ENCODE measurements at places on chromosomes 2 and 18.

DNA sequence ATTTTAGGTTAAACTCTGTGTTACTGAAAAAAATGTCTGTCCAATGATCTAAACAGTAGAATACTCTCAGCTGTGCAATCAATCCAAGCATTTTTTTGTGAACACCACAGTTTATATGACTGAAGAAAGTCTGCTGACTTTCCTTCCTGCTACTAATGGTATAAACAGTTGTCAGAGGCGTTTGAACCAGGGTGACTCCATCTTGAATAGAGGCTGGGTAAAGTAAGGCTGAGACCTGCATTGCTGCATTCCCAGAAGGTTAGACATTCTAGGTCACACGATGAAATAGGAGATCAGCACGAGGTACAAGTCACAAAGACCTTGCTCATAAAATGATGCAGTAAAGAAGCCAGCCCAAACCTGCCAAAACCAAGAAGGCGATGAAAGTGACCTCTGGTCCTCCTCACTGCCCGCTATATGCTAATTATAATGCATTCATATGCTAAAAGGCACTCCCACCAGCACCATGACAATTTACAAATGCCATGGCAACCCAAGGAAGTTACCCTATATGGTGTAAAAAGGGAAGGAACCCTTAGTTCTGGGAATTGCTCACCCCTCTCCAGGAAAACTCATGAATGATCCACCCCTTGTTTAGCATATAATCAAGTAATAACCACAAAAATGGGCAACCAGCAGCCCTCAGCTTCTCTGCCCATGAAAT lies 31.3 kb downstream of the POU3F3 start:
- DNase-seq, result no peak

GRCh38 chr2:163401481-163401880 lies 334.3 kb downstream of the FIGN start:
- DNase-seq, result peak; percentile 53

GRCh38 chr2:236855866-236856847 lies 229.5 kb upstream of the COPS8 start:
- no peak for DNase-seq

- DNase-seq, result peak; percentile 59
Observed at GRCh38 chr2:10658041-10658913, 31.5 kb downstream of the NOL10 start.

- DNase-seq, result no peak
Observed at GRCh38 chr2:68726608-68727367, 7.8 kb upstream of the ARHGAP25 start.

DNA sequence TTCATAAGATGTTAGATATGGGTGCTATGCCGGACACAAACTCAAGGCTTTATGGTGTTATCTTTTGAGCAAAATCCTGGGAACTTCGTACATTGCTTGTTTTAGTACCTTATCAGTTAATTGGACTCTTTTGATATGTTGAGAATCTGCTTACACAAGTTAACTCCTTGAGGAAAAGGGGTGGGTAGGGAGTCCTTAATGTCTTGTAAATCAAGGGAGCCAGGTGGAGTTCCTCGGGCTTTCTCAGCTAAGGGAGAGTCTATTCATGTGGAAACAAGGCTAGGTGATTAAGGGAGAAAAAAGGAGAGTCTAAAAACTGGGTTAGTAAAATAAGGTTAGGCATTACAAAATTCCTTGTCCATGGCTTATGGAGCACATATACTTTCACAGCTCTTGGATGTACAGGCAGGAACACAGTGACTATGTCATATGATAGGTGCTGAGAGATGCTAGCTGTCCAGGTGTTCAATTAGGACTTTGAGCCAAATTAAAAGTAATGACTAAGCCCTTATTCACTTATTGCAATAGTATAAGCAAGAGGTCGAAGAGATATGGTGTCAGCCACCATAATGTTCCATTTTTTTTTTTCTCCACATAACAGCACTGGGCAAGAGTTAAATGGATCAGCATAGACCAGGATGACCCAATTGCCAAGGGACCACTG lies 59.5 kb upstream of the DYNAP start:
- DNase-seq, result no peak

DNA sequence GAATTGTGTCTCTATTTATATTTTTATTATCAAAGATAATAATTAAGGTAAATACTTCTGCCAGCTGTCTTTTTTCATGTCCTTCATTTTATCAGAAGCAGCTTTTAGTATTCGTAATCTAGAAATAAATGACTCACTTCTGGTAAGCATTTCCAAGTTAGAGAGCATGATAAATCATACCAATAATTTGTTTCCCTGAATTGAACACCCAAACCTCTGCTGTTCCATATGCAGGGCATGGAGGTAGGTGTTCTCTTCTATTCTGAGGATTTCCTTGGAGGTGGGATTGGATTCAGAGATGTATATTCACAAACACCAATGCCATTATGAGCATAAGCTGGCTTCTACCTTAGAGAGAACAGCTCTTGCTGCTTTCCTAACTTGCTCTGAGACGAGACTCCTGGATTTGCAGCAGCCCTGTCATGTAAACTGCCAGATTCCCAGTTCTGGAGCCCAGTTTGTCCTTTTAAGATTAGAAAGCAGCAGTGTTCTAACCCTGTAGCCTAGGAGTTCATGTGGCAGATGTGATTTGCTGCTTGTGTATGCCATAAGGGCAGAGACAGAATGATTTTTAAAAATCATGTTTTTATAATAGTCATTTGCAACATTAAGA lies 47.5 kb downstream of the SKA1 start:
- DNase-seq, result peak; percentile 7

GRCh38 chr2:53697092-53697491 lies 70.5 kb upstream of the CHAC2 start:
- no peak for DNase-seq

GRCh38 chr2:62099050-62099449 lies 96.9 kb upstream of the B3GNT2 start:
- DNase-seq, result no peak

- DNase-seq, result peak; percentile 55
Observed at GRCh38 chr2:151459358-151459757, 49.7 kb downstream of the RIF1 start.

- DNase-seq, result peak; percentile 64
Observed at GRCh38 chr2:42116195-42117181, 52.7 kb upstream of the EML4 start.

- no peak for DNase-seq
Observed at GRCh38 chr2:85073033-85073432, 60.2 kb upstream of the TCF7L1 start.

GRCh38 chr2:129757366-129757914 lies 222.0 kb upstream of the RAB6C start:
- no peak for DNase-seq

- DNase-seq, result no peak
Observed at GRCh38 chr2:30512243-30512886, 65.3 kb downstream of the LCLAT1 start.

DNA sequence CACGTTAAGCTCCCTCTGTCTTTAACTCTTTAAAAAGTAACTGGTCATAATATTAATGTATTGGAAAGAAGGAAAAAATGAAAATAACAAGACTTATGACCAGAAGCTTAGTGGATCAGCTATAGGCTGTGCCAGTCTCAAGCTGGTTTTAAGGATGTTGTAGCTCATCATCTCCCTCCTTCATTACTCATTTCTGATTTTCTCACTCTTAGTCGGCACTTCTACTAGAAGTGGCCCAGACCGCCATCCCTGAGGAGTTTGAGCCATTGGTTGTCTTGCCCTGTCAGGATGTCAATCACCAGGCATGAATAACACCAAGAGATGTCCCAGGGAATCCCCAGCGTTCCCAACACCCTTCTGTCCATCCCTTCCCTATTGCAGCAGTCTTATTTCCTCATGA lies 151.5 kb downstream of the ASXL3 start:
- no peak for DNase-seq

DNA sequence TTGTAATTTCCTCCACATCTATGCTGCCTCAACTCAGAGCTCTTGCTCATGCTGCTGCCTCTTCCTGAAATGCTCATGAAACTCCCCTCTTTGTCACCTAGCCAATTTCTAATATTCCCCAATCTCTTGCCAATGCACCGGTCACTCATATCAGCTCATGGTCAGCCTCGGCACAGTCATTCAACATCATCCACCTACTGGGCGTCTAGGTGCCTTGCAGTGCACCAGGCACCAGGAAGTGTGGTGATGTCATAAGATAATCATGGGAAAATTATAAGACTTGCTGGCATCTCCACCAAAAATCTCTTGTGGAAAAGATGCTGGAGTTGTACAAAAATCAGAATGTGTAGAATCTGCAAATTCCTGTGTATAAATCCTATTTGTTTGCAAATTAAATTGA lies 52.6 kb upstream of the RAB27B start:
- peak; percentile 60 for DNase-seq

DNA sequence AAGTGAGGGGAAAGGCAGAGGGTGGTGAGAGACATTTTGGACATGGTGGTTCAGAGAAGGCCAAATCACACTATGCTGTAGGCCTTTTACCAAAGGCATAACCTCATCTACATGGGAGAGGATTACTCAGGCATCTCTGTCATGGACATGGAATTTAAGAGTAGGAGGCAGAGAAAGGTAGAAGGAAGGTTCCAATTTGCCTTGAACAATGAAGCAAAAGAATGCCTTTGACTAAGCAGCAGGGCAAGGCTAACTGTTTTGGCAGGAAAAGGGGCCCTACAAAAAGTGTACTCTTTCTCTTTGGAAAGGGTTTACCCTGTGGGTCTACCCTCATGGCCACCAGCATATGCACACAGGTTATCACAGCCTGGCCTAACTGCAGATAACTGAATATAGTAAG lies 45.6 kb upstream of the RNU4ATAC start:
- DNase-seq, result no peak

DNA sequence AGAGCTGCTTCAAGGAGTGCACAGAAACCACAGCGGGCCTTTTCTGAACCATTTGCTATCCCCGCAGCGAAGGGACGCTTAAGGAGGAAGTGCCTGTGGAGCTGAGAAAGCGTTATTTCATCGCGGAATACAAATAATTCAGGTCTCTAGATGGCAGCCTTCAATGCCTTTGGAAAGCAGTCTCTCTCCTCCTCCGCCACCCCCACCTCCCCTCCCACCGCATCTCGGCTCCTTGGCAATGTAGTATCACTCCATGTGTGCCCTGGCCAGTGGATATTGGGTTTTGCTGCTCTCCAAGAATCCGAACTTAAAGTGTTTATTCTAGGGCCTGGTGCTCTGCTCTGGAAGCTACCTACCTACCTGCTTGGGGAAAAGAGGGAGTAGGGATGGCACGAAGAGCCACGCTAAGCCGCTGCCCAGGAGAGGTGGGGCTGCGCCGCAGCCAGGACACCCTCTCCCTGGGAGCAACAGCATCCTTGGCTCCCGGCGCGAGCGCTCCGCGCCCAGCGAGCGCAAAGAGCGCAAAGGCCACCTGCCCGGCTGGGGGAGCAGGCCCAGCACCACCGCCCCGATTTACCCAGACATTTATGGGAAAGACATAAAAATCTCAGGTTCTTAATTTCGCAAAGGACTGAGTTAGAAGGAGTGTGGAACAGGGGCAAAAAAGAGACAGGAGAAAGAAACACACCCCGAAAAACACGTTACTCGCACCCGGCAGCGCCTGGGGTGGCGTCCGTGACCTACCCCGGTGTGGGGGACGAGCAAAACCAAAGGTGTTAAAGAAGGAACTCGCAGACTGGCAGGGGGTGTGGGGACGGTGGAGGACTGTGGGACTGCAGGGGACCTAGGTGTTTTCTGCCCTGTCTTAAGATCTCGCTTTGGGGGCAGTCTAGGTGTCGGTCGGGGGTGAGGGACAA lies 1.0 kb downstream of the SPHKAP start:
- no peak for DNase-seq

- DNase-seq, result no peak
Observed at GRCh38 chr18:6743999-6744398, 14.5 kb downstream of the ARHGAP28 start.

DNA sequence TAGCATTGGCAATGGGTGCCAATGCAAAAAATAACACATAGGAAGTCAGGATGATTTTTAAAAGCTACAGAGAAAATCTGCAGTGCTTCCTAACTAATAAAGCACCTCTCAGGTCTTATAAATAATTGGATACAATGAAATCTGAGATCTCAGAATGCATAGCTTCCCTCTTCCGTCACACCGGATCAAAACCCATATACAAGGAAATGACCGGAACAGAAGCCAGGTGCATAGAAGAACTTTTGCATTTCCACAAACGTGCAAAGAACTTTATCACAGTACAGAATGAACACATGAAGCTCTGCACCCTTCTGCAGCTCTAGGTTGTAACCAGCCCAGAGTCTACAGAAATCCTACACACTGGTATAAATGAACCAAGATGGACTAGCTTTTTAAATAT lies 145.4 kb downstream of the TCF4 start:
- no peak for DNase-seq

DNA sequence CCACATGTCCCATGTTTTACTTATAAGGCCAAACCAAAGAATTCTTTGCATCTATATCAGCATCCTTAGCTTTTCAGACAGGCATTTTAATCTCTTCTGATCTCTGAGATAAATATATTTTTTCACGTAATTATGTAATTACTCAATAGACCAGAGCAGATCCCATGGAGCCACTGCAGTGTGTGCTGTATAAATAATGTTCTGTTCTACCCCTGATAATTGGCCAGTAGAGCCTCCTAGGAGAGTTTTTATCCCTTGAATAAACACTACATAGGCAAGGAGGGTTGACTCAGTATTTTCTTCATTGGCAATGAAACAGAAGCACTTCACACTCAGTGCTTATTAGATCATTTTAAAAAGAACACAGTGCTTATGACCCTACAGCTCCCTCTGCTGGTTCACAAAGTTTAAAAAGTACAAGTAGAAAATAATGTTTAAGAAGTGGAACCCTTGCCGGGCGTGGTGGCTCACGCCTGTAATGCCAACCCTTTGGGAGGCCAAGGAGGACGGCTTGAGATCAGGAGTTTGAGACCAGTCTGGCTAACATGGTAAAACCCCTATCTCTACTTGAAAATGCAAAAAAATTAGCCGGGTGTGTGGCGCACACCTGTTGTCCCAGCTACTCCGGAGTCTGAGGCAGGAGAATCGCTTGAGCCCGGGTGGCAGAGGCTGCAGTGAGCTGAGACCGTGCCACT lies 91.9 kb downstream of the PPP1R1C start:
- DNase-seq, result peak; percentile 94

- DNase-seq, result no peak
Observed at GRCh38 chr18:44958455-44958854, 277.8 kb downstream of the SETBP1 start.

- no peak for DNase-seq
Observed at GRCh38 chr2:61263830-61264229, 101.8 kb downstream of the C2orf74 start.

DNA sequence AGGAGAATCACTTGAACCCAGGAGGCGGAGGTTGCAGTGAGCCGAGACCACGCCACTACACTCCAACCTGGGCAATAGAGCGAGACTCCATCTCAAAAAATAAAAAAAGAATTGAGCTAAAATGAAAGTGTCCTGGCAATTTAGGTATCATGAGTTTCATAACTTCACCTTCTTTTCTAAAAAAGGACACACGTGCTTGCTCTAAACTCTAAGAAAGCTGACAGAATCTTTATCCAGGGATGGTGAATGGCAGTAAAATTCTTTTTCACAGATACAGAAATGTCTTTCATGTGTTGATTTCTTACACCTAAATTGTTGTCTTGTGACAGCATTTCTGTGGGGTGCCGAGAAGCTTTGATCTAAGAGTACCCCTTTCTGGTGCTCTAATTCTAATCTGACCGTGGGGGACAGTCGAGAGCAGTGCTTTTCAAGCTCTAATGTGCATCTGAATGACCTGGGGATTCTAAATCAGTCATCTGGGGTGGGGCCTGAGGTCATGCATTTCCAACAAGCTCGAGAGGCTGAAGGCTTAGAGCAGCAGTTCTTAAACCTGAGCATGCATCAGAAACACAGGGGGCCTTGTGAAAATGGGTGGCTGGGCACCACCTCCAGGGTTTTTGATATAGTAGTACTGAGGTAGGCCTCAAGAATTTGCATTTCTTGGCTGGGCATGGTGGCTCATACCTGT lies 42.1 kb upstream of the REL start:
- DNase-seq, result no peak
